AG20443 (cell line): ENCODE measurements at places on chromosomes 4 and X.

DNA sequence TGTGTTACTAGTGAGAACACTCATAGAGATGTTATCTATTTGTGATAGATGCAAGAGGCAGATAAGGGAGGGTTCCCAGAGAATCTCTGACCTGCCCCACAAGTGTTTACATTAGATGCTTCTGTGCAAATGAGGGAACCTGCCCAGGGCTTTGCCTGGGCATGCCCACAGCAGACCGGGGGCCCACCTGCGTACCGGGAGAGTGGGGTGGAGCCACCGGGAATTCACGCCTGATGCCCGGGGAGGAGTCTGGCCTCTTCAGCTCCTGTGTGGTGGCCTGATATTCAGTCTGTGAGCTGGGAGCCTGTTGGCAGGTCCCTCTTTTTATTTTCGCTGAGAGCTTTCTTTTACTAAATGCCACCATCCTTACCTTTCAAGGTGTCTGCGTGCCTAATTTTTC, 155.7 kb downstream of the SNCA start:
- DNase-seq = no peak

DNA sequence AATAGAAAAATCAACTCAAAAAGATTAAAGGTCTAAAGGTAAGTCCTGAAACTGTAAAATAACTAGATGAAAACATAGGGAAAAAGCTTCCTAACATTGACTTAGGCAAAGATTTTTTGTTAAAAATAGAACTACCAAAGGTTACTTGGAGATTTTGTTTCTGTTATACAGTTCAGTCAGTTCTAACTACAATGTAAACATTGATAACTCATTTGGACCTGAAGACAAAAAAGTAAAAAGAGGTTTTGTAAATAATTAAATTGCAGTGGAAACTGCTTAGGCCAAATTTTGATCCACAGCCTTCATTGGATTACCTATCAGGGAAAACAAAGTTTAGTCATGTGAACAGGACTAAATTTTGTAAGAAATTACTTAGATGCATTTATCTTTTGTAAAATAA, 101.8 kb downstream of the SLITRK2 start:
- no peak for DNase-seq

DNA sequence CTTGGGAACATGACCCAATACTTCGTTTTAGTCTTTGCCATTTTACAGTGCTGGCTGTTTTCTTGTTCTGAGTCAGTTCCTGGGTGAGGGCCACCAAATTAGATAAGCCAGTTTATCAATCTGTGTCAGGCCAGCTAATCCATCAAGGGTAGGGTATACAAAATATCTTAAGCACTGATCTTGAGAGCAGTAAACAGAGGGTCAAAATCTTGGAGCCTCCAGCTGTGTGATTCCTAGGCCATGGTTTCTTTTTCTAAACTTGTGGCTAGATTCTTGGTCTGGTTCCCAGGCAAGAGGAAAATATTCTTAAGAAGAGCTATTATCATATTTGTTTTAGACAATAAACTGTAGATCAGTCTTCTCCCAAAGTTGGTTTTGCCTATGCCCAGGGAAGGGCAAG, 1396.6 kb upstream of the PABPC4L start:
- no peak for DNase-seq

DNA sequence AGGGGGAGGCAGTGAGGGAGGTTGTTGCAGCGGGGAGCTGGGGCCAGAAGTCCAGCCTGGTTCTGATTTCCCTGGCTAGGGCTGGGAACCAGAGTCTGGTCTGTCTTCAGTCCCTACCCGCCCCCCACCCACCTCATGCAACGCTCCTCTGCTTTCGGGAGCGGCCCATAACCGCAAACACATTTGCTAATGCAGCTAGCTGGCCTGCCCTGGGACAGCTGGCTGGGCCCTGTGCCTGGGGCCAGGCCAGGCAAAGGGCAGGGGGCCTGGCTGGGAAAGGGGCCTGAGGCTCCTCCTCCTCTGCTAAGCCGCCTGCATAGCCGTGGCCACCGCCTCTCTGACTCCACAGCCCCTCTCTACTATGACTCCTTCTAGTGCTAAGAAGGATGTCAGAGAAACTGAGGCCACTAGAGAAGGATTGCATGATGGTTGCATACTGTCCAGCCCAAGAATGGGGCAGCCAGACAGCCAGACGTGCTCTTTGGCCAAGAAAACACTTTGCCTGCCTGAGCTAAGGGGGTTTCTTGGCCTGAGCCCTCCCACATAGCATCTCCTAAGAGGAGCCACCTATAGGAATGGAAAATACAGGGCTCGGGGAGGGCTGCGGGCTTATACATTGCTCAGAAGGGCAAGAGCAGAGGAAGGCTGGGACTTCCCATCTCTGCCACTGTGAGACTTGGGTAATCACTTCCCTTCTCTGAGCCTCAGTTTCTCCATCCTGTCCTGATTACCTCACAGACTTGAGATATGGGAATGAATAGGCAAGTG, 76.9 kb downstream of the PJA1 start:
- peak; percentile 40 for DNase-seq

DNA sequence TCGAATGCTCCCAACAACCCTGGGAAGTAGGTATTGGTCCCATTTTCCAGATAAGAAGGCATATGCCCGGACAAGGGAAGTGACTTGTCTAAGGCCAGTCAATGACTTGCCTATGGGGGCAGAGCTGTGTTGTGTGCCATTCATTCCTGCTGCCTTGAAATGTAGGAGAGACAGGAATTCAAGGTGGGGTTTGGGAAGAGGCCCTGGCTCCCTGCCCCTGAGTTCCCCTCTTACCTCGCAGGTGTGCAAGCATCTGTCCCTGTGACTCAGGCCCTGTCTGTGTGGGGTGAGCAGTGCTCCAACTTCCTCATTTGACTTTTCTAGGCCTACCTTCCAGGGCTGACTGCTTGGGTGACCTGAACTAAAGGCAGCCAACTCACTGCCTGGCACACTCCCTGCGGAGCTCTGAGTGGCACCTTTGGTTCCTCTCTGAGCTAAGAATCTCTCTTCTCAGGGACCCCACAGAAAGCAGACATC, 5.1 kb downstream of the EFNB1 start:
- DNase-seq = no peak

DNA sequence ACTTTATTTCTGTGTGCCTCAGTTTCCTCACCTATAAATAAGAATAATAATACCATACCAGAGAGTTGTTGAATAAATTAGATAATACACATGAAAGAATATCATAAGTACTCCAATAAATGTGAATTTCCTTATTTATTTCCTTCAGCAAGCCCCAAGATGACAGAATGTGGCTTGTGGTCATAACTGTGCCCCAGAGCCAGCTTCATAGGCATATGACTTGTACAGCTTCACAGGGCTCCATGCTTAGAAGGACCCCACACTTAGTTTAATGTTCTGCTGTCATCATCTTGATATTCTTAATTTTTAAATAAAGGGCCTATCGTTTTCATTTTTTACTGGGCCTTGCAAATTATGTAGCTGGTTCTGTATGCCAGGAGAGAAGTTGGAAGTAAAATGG, 25.3 kb downstream of the VSIG4 start:
- no peak for DNase-seq

GRCh38 chrX:123846577-123847038, 13.2 kb upstream of the XIAP start:
- DNase-seq = no peak

DNA sequence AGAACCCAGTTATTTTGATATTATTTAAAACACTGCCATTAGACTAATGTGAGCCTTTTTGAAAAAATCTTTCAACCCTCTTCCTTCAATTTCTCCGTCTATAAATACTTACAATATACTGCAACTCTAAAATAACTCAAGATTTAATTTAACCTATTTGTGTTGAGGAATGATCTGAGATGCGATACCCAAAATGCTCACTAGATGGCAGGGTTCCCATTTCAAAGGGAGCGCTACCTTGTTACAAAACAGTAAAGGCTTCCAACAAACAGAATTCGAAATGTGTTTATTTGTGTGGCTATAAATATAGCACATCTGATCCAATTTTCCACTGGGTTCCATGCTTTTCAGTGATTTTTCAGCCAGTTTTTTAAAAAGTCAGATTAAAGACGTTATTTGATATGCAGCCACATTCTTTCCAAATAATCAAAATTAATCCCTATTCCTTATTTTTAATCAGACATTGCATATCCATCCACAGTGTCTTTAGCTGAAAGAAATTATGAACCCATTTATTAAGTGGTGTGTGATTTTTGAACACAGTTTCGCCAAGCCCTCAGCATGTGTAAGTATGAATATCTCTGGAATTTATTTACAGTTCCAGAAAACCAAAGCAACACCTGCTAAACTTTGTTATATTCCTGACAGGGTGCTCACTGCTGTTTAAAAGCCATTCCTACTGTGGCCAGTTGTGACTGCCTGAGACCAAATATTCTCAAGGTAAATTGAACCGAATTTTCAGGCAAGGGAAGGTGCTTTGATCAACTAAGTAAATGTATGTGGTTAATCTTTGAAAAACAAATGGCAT, 668.0 kb upstream of the LCORL start:
- DNase-seq = peak; percentile 46

DNA sequence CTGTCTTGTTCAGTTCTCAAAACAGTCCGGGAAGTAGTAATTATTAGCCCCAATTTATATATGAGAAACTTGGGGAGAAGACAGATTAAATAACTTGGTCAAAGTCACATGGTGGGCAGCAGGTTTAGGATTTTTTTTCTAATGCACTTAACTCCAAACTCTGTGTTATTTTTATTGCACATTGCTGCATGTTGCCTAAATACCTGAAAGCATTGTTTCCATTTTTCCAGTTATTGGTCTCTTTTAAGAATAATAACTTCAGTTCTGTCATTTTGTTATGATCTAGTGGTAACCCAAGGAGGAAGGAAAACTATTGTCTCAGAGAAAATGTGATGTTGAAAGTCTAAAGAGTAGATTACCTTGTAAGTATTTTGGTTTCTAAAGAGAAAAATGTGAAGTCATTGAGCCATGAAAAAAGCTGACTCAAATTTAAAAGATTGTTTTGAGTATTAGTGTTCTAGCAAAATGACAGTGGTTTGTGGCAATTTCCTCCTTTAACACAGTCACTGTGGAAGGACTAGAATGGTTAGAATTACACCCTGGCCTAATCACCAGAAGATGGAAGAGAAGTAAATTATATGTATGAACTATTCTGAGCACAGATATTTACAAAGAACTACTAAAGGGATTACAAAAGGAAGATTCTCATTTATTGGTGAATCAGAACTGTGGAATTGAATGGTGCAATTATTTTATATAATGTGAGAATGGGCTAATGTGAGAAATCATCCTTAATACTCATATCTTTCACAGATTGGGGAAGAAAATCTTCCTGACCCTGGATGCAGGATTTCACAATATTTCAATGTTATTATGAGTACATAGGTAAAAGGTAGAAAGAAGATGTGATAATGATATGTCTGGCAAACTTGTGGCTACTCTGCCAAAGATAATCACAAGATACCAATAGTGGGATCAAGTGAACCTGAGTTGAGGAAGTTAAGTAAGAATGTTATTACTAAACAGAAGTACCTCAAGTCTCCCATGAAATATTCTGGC, 21.7 kb upstream of the CXCL8 start:
- DNase-seq = peak; percentile 23

DNA sequence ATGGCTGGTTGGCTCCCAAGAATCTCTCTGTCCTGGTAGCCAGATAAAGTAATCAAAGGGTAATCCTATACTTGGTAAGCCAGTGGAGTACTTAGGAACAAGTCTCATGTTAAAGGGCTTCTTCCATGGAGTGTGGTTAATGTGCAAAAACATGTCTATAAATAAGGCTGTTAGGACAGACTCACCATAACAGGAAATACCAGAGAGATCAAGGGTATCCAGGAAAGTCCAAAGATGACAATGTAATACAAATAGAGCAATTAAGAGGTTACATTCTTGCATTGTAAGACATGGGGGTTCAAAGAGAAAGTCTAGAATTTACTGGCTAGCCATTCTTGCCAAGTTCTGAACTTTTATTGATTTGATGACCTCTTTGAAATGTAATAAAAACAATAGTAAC, 61.9 kb upstream of the ZCCHC13 start:
- peak; percentile 11 for DNase-seq

GRCh38 chr4:108314900-108315589, 146.3 kb upstream of the LEF1 start:
- no peak for DNase-seq

DNA sequence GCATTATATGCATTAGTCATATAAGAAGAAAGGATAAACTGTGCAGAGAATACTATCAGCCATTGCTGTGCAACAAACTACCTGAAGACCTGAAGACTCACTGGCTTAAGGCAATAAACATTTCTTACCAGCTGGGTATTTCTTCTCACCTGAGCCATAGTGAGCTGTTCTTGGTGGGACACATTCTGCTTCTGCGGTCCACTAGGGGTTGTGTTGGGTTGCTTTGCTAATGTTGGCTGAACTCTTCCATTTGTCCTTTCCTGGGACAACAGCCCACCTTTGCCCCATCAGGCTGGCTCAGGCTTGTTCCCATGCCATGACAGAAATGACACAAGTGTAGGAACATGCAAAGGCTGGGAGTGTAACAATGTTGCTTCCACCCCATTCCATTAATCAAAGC, 388.6 kb downstream of the PCDH7 start:
- no peak for DNase-seq

GRCh38 chr4:115154826-115155225, 41.4 kb upstream of the NDST4 start:
- DNase-seq = peak; percentile 45
